ENCODE measurements at places on chromosomes 7 and 10. TPM values are rescaled to one million over a fixed set of nuclear protein-coding genes. Genes with fewer than 3 reads are reported as not detected.

- no peak for DNase-seq
These were observed 33.3 kb downstream of the DNAJB12 start for GRCh38 chr10:72321248-72322029.

Gene RPP30
- 37.6 TPM for polyA plus RNA-seq

DNA sequence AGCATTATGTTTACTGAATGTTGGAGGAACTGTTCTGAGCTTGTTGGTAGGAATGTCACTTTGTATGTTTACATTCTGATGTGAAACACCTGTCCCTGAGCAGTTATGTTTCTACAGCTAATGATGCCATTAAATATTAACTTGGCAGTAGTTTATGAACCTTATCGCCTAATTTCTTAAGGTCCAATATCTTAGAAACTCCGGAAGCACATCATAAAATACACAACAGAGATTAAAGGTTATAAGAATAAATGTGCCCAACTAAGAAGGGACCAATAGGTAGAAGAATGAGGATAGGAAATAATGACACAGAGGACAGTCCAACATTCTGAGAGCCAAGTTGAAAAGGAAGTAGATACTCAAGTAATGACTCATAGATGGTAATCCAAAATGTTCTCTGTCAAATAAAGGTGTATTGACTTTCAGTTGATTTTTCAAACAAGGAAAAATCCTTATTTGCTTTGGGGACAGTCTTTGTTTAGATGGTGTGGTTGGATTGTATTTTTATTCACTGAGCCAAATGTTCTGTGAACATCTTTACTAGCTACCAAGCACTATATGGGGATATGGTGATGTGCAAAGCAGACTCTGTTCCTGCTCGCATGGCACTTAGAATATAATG lies 31.9 kb downstream of the LCOR start:
- peak; percentile 8 for DNase-seq

DNA sequence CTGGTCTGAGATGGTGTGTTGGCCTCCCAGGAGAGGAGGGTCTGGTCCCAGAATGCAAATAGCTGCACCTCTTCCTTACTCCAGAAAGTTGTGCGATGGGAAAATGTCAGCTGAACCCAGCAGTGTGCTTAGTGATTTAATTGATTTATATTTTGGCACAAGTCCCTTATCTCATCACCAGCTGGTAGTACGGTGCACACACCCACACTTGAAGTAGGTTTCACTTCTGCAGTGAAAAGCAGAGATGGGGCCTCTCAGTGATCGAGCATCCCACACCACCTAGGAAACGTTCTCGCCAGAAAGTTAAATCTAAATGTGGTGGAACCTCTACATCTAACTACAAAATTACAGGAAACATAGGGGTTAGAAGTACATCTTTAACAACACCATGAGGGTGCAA lies 80.4 kb downstream of the UBE3C start:
- DNase-seq = no peak

- no peak for DNase-seq
These were observed 5.4 kb downstream of the SUV39H2 start for GRCh38 chr10:14884082-14884481.

Data from muscle of arm (tissue), 14 donors.